ENCODE measurements at places on chromosomes 7 and 10.
A peak's percentile ranks its signal among the peaks of the same experiment; 100 is the strongest.

GRCh38 chr7:139594911-139595476 is 71.5 kb downstream of the CLEC2L start:
- DNase-seq, result no peak

DNA sequence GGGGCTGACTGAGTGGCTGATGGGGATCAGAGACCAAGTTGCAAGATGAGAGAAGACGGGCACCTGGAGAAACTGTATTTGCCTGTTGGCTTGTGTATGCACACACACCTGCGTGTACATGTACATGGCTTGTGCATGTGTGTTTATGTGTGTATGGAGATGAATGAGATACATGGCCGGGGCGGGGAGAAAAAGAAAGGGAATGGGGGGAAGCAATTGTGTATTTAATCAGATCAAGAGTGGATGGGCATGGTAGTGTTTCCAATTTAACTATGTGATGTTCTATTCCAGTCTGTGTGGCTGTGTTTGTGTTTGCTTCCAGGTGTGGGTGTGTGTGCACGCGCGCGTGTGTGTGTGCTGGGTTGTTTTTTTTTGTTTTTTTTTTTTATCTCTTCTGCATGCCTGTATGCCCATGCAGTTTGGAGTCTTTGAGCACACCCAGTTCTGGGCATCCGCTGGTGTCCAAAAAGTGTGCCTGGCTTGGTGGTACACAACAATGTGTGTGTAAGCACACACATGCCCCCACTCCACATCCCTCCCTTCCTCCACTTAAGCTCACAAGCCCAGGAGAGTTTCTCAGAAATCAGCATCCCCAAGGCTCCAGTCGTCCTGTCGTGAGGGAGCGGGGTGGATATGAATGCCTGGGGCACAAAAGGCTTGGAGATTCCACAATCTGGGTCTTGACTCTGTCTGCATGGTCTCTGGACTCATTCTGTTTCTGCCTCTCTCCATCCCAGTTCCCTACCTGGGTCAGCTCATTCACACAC is 2.5 kb upstream of the VGF start:
- DNase-seq, result no peak

DNA sequence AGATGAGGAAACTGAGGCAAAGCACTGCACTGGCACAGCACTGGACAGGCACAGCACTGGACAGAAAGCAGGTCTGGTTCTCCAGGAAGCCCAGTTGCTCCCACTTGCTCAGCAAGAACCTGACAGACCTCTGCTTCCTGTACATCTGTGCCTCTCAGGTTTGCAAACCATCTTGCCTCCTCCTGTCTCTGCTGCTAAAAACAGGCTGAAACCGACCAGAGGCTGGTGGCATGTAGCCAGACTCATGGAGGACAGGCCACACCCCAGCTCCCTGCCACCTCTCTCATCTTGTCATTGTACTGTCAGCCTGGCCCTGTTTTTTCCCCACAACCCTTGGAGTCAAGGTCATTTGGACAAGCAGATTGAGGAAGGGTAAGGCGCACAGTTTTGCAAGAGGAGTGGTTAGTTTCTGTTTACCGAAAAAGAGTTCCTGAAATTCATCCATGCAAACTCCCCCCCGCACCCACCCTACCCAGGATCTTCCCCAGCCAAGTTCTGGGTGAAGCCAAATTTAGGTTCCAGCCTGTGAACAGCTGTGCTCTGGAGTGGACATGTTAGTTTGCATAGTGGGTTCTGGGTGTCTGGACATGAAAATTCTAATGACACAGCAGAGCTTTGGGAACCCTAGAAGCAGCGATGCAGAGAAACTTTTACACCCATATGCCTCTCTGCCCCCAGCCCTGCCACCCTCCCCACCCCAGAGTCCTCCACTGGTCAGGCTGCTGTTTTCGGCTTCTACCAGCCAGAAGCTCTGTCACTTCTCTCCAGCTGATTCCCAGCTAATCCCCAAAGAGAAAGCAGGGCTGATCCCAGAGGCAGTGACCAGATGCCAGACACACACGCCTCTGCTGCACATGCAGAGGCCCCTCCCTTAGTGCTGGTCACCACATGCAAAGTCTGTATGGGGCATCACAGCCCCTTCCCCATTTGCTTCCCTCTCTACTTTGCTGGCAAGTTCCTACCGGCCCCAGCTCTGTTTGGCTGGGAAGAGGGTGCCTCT is 8.5 kb upstream of the C10orf105 start:
- no peak for DNase-seq

- DNase-seq, result no peak
Observed at GRCh38 chr10:21531164-21531563, 2.9 kb upstream of the MLLT10 start.

- peak; percentile 58 for DNase-seq
Observed at GRCh38 chr7:150778738-150779301, 21.3 kb downstream of the TMEM176B start.

- no peak for DNase-seq
Observed at GRCh38 chr10:86060386-86061277, 306.0 kb downstream of the GRID1 start.

DNA sequence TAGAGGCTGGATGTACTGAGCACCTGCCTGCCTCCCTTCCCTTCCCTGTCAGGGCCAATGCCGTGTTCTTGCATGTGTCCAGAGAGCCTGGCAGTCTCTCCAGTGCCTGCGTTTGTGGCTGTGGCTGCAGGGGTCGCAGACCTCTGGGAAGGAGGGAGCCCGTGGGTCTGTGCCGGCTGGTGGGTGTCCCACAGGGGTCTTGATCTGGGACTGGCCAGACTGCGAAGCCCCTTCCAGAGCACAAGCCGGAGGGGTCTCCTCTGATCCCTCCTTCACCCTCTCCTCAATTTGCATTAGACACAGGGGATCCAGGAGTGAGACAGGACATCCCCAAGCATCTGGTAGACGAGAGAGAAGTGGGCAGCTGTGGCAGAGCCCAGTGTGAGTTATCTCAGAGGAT is 199.2 kb downstream of the ADARB2 start:
- no peak for DNase-seq

- DNase-seq, result no peak
Observed at GRCh38 chr7:71706597-71706975, 574.6 kb downstream of the GALNT17 start.

- DNase-seq, result no peak
Observed at GRCh38 chr10:132504501-132505272, 32.9 kb upstream of the INPP5A start.

- no peak for DNase-seq
Observed at GRCh38 chr7:74023092-74023536, 4.9 kb upstream of the ELN start.

GRCh38 chr10:12502526-12503274 is 153.4 kb downstream of the CAMK1D start:
- DNase-seq, result no peak

- no peak for DNase-seq
Observed at GRCh38 chr7:14400271-14400670, 410.8 kb upstream of the ETV1 start.

DNA sequence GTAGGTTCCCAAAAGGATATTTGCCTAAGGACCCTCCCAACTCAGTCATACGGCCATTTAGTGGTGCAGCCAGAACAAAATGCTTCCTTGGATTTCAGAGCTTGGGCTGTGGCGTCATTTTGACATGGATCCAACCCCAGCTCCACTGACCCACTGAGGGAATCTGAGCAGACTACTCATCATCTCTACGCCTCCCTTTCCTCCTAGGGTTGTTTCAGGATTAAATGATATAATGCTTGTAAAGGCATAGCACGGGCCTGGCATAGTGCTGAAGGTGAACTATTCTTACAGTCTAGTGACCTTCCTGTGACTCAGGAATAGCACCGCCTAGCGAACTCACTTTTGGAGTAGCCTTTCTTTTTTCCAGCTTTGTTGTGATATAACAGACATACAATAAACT is 70.3 kb upstream of the LOXL4 start:
- no peak for DNase-seq
